RKO (cell line): ENCODE measurements at places on chromosomes 3 and 15.

DNA sequence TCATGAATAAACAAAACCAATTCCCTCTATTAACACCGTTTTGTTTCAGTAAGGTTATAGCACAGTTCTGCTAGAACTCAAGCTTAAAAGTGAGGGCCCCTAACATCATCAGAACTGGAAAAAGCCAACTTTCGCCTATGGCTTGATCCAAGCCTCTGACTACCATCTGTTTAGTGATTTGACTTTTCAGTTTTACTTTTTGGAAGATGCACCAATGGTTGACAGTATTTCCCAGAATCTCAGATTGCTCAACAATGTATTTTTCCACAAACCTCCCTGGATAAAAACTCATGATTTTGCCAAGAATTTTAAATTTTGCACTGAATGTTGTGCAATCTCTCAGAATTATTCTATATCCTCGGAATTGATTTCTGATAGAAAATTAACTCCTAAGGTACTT lies 190.7 kb downstream of the LSAMP start:
- DNase-seq, result no peak

DNA sequence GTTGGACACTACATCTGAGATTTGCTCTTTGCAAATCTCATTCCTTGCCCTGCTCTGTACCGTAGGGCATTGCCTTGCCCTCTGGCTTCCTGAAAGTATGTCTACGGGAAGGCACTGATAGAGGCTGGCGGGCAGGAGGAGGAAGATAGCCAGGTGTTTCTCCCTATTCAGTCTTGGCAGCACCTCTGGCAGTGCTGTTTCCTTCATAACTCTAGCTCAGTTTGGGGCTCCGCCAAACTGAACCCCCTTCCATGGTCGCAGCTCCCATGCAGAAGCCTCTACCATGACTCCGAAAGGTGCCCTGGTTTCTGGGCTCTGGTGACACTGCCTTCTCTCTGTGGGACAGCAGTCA lies 122.3 kb upstream of the PRR20G start:
- DNase-seq, result no peak

DNA sequence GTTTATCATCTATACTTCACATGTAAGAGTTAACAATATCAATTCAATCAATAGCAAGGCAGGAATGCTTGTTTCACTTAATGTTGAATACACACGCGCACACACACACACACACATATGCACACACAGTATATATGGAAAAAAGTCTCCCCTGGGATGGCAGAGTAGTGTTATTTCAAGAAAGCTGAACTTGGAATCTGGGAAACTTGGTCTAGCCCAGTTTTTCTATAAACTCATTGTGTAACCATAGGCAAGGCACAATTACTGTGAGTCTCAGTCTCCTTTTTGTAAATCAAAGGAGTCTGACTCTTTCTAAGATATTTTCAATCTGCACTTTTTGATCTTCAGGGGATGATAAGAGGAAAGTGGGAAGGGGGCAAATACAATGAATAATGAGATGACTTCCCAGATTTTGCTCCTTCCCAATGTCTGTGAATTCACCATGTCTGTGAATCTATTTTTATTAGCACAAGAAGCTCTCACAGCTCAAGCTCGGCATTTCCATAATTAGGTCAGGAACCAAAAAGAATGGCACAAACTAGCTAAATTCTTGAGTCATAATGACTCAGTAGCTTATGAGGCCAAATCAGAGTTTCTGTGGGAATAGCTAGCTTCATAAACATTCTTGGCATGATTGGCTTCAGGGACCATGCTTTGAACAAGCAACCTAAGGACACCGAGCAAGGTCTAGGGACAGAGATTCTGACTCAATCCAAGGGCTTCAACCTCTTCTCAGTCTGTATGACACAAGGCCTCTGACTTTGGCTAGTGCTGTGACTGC lies 227.4 kb upstream of the DCBLD2 start:
- peak; percentile 81 for DNase-seq

DNA sequence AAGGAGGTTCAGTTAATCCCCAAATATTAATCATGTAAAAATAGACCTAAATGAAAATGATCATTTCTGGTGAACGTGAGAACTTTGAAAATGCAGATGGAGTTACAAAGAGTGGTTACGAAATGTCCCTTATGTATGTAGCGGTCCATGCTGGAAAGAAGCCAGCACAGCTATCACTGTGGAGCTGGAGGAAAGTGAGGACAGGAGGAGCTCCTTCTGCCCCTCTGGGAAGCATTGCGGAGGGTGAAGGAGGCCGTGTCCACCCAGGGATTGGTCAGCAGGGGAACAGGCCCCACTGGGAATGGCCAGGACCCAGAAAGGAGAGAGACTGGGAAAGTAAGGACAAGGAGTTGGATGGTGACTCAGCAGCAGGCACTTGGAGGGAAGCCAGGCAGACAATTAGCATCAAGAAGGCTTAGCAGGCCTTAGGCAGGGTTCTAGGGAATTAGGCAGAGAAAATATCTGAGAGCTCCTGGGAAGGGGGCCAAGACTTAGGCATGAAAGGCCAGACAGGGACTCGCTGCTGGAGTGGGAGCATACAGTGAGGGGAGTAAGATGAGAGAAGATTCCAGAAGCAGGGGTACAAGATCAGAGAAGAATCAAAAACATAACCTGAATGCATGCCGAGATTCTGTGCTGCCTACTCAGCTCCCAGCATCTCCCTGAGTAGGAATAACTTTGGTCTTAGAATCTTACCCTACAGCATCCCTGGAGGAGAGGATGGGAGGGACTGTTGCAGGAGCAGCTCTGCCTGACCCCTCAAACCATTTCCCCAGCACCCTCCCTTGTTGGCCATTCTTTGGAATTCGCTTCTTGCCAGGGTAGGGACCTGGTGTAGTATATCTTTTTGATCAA lies 171.0 kb upstream of the UMPS start:
- DNase-seq, result peak; percentile 22

- no peak for DNase-seq
Measured at GRCh38 chr3:110711851-110712516, 359.6 kb upstream of the NECTIN3 start.

- DNase-seq, result no peak
Measured at GRCh38 chr3:151537726-151538125, 76.9 kb upstream of the IGSF10 start.

GRCh38 chr3:47515100-47515499 lies 1.6 kb upstream of the ELP6 start:
- DNase-seq, result no peak

GRCh38 chr3:123031051-123031450 lies 3.5 kb upstream of the SEMA5B start:
- no peak for DNase-seq

GRCh38 chr3:115980709-115981108 lies 357.4 kb downstream of the GAP43 start:
- no peak for DNase-seq

- no peak for DNase-seq
Measured at GRCh38 chr3:49238274-49239127, 38.5 kb downstream of the C3orf62 start.

DNA sequence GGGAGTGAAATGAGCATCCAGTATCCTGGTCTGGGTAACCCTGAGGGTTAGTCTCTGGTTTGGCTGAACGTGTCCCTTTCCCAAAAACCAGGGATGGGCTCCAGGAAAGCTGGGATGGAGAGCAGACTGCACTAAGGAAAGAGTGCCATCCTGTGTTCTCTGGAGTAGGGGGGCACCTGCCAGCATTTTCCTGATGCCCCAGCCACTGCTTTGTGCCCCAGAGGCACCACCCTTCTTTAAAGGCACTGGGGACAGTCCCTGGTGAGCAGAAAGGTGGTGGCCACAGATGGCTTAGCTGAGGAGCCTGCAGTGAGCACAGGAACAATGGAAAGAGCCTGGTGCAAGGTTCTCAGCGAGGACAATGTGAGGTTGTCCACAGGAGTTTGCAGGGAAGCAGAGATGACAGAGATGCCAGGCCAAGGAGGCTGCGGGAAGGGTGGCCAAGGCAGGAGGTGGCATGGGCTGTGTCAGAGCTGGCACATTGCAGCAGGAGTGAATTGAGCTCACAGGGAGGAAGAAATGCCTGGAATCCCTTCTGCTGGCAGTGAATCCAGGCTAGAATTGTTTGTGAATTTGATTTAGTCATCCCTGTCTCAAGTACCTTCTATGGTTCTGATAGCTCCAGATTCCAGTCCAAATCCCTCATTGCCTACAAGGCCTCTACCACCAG lies 39.9 kb downstream of the AMOTL2 start:
- DNase-seq, result no peak

GRCh38 chr3:119609301-119609700 lies 11.6 kb downstream of the PLA1A start:
- DNase-seq, result no peak

DNA sequence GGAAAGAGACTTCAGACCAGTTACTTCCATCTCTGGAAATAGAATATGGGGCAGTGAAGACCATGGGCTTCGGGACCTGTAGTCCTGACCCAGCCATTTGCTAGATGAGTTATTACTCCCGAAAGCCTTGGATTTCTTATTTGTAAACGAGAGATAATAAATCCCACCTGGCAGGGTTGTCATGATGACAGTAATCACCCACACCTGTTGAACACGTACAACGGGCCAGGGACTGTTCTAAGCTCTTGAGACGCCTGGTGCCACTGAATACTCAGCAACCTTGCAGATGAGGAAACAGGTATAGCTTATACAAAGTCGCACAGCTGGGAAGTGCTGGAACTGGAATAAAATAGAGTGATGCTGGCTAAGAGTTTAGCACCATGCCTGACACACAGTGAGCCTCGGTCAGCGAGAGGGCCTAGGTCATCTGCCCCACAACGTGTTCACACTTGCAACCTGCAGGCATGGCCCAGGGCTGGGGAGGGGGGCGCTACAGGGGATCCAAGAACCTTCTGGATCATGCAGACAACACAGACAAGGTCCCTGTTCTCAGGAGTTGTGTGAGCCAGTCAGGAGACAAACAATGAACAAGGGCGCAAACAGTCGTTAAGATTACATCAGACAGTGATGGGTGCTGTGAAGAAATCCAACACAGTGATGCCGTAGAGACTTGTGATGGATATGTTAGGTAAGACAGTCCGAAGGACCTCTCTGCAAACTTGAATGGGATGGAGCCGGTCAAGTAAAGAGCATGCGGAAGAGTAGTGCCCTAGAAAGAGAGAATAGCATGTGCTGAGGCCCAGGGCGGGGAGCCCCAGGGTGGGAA lies 89.2 kb downstream of the CORO2B start:
- no peak for DNase-seq

GRCh38 chr3:34174740-34175139 lies 376.3 kb downstream of the PDCD6IP start:
- no peak for DNase-seq

GRCh38 chr3:101806491-101806890 lies 27.5 kb downstream of the NXPE3 start:
- DNase-seq, result no peak

- no peak for DNase-seq
Measured at GRCh38 chr3:121759541-121760202, 10.1 kb upstream of the GOLGB1 start.

DNA sequence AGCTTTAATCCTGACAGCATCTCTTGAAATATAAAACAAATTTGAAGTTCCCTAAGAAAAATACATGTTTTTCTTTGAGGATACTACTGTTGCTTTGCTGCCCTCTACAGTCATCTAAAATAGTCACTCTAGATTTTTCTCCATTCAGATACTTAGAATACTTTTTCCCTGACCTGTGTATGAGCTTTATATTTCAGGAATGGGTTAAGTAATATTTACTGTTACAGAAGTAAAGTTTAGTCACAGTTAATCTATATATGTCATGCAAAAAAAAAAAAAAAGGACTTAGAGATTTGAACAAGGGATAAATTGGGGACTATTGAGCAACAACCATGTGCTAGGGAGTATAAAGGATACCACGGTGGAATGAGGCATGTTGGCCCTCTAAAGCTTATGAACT lies 8.8 kb downstream of the NECTIN3 start:
- DNase-seq, result peak; percentile 63

- no peak for DNase-seq
Measured at GRCh38 chr3:181756645-181757297, 45.0 kb downstream of the SOX2 start.

DNA sequence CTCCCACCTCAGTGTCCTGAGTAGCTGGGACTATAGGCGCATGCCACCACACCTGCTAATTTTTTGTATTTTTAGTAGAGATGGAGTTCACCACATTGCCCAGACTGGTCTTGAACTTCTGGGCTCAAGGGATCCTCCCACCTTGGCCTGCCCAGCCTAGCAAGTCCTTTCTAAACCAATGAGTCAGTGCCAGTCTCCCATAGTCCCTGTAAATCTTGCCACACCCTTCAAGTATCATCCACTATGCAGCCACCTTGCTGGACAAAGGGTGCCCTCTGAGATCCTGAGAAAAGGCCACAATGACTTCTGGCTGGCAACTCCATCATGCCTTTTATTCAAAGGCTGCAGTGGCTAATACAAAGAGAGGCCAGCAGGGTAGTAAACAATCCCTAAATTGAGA lies 184.0 kb downstream of the ABHD5 start:
- no peak for DNase-seq

GRCh38 chr15:80567721-80568157 lies 127.4 kb upstream of the ABHD17C start:
- peak; percentile 50 for DNase-seq

- no peak for DNase-seq
Measured at GRCh38 chr15:76935620-76936019, 4.1 kb downstream of the RCN2 start.

DNA sequence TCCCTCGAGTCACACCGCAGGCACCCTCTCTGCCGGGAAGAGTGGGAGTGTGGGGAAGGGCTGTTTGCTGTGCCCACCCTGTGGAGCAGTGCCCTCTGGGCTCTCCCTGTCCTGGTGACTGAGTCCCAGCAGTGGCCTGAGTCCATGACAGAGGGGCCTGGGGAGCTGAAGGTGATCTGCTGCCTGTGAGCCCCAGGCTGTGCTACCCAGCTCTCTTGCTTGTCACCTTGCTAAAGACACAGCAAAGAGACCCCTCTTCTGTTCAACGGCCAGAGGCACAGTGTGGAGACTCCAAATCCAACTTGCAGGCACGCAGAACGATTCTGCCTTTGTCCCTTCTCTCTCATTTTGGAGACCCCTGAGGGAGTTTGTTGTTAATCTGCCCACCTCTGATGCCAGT lies 232.6 kb downstream of the OPA1 start:
- no peak for DNase-seq

GRCh38 chr15:39594446-39595337 lies 13.8 kb downstream of the THBS1 start:
- no peak for DNase-seq

- DNase-seq, result no peak
Measured at GRCh38 chr3:85783291-85783690, 824.5 kb downstream of the CADM2 start.

- no peak for DNase-seq
Measured at GRCh38 chr15:83515164-83515563, 68.0 kb downstream of the SH3GL3 start.

DNA sequence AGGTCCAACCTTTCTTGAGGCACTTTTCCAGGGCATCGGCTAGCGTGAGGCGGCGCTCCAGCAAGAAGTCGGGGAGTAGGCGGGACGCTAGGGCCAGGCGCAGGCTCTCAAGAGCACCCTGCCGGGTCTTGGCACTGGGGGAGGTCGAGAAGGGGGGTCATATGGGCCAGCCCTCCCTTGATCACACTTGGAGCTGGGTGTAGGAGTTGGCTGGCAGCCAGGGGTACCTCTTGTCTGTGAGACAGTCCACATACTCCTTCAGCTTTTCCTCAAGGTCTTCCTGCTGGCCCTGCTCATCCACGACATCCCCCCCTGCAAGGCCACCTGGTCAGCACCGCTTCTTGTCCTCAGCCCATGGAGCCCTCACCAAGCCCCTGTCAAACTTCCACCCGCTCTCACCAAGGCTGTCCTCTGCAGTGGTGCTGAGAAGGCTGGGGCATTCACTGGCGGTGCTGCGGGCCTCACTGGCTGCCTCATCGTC lies 2.0 kb downstream of the IFRD2 start:
- no peak for DNase-seq

GRCh38 chr15:62067448-62068044 lies 769 bp downstream of the C2CD4A start:
- DNase-seq, result no peak
